ENCODE measurements at places on chromosomes 3 and 15.

DNA sequence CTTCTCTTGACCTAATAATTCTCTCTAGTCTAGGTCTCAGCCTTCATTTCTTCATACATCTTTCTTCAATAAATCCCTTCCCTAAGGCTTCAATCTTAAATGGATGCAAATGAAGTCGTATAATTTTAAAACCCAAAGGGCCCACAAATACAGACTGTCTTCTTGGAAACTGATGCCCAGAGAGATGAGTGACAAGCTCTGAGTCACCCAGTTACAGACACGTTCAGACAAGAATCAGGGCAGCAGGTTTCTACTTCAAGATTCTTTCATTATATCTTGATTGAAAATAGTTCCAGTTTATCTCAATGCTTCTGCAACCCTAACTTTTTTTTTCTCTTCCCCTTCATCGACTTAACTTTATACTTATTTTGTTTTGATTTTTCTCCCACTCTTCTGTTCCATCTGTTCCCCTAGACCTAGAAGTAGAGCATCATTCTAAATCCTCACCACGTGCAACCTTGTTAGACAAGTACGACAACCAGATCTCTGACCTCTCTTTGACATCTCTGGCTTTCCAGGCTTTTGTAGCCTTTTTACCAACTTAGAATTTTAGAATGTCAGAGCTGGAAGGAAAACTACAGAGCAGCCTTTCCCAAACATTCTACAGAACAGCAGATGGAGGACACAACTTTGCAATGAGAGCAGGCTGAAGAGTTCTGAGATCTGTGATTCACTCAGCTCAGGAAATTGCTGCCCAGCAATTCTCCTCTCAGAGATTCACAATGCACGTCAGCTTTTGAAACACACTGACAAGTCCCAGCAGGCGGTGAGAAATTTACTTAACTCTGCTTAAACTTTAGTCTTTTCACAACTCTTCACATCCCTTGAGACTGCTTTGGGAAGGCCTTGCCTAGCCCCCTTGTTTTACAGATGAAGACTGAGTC is 25.3 kb downstream of the NCEH1 start:
- DNase-seq: no peak

DNA sequence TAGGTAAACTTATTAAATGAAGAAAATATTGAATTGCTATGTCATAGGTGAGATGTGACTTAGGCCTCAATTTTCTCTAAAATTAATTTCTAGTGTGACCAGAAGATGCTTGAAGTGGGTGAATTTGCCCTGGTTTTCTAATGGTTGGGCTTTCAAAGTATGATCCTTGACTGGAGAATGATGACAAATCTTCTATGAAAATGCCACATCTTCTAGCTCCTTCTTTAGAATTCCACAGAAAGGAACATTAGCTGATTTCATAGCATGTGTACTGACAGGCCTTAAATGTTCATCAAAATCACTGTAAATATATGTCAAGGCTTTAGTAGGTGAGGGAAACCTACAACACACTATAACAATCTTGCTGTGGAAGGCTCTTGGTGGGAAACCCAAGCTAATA is 8.9 kb downstream of the ABI3BP start:
- DNase-seq: no peak

GRCh38 chr3:134312072-134312872 is 61.6 kb upstream of the RYK start:
- DNase-seq: no peak

GRCh38 chr3:127536830-127537812 is 53.4 kb downstream of the TPRA1 start:
- no peak for DNase-seq

DNA sequence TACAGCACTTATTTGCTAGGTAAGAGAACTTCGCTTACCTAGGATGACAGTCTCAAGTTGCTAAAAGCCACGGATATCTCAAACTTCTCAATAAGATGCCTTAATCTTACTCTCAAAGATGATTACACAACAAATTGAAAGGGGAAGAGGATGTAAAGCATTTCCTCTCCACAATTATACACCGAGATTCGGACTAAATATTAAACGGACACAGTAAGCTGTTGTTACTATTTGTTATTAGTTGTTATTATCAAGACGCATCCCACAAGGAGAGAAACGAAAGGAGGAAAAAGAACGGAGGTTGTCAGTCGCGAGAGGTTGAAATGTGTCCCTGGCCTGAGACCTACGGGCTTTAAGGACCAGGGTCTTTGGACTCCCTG is 660 bp downstream of the ZNF106 start:
- no peak for DNase-seq

GRCh38 chr3:36867810-36868209 is 77.0 kb downstream of the TRANK1 start:
- no peak for DNase-seq

DNA sequence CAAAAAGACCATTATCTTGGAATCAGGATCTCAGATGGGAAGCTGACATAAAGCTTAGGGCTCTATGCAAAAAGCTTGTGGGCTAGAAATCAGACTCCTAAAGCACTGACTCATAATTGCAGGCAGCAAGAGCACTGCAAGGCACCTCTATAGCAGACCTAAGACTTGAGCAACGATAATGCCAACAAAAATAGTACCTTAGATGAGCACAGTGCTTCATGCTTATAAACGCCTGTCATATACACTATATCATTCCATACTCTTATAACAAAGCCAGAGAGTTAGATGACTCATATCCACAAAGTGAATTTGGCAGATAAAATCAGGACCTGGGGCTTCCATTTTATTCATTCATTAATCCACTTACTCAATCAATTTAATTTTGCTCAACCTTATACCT is 560.8 kb downstream of the MCTP2 start:
- DNase-seq: no peak

DNA sequence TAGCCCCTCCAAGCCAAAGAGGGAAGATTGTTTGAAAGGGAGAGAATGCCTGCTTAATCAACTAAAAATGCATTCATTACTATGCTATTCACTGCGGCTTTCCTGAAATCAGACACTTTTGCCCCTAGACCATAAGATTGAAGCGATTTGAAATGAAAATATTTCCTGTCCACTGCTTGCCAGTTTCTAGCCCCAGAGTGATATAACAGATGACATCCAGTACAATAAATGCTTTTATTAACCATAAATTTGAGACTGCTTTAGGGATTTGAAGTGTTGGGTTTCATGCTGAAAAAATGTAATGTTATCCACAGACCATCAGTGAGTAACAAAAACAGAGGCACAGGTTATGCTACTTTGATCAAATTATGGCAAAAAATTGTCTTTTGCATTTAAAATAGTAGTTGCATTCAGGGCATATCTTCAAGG is 14.1 kb downstream of the IL17RD start:
- DNase-seq: no peak

- DNase-seq: no peak
These were observed 149.0 kb downstream of the APBA2 start for GRCh38 chr15:29034593-29035335.

- no peak for DNase-seq
These were observed 23.9 kb upstream of the AADACL2 start for GRCh38 chr3:151709847-151710246.

- DNase-seq: no peak
These were observed 4.4 kb upstream of the BAHD1 start for GRCh38 chr15:40436116-40436891.

DNA sequence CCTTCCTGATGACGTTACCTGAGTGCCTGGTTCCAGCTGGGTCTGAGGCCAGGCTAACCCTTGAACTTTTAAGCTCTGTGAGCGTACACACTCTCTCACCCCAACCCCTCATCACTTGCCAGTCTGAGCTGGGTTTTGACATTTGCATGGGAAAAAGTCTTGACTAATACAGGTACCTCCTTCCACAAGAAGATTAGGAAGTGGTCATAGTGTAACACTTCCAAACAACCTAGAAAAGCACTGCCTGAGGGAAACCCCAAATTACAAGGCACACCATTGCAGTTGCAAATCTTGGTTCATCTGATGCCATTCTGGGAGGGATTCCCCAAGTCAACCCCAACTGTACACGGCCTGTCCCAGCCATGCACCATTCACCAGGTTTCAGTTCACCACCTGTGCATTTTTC is 499.8 kb downstream of the FOXP1 start:
- no peak for DNase-seq

DNA sequence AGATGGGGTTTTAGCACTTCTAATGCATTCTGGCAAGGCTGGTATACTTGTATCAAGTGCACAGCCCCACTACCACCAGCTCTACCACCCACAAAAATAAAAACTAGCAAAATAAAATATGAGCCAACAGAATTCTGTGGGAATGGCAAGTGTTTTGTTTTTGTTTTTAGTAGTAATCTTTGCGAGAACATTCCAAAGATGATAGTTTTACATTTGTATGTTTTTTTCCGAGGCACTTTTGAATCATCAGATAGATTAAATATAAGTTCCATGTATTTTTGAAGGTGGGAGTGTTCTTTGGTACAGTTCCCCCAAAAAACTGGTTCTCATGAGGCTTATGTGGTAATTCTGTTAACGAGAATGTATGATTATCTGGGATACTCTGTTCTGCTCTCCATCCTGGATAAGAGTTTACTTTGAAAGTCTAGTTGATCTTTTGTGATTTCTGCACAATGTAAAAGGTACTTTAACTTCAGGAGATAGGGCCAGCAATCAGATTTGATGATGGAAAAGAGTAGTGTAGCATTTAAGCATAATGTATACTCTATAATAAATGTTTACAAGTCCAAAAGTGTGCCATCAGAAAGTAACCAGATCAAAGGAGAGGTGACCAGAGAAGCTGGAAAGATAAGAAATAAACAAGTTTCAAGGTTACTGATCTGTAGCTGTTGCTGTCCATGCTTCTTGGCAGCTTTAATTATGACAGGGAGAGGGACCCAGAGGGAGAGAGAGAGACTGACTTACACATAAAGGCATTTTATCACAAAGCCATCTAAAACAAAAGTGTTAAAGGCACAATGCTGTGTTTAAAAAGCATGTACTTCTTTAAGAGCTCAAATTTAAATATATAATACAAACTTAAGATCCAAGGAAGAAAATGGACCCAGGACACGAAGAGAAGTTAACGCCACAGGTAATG is 130.9 kb downstream of the PGPEP1L start:
- no peak for DNase-seq

GRCh38 chr3:119978554-119979208 is 115.6 kb downstream of the GSK3B start:
- no peak for DNase-seq

DNA sequence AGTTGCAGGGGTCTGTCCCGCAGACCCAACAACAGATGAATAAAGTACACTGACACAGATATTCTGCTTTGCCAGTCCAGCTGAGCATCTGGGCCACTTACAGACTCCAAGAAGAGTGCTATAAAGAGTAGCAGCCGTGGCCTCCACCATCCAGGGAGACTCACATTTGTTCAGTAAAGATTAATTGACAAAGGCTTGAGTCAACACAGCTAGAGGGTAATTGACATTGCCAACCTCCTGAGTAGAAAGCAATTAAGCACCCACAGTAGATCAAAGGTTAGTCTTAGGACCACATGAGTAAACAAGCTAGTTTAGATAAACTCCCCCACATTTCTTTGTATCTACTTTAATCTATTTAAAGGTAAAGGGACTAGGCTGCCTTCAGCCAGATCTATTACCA is 16.3 kb upstream of the CRTC3 start:
- DNase-seq: no peak

- no peak for DNase-seq
These were observed 45.0 kb downstream of the SPSB4 start for GRCh38 chr3:141096164-141096563.

GRCh38 chr3:175077216-175077615 is 218.1 kb downstream of the NAALADL2 start:
- no peak for DNase-seq

GRCh38 chr15:78507831-78508160 is 419 bp downstream of the HYKK start:
- DNase-seq: no peak

DNA sequence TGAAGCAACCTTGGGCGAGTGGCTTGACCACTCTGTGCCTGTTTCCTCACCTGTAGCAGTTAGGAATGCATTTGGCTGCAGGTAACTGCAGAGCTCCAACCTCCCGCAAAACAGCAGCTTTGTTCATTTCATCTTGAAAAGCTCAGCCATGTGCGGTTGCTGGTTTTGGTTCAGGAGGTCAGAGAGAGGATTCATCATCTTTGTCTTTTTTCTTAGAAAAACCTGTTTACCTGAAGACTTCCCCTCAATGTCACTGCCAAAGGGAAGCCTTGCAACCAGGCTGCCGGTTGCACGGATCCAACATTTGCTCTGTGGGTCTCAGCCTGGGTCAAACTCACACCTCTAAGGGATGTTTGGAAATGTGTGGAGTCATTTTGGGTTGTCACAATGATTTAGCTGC is 16.4 kb upstream of the FURIN start:
- DNase-seq: no peak

GRCh38 chr3:62183969-62184368 is 189.4 kb downstream of the FEZF2 start:
- no peak for DNase-seq

GRCh38 chr3:143895805-143896204 is 47.5 kb upstream of the SLC9A9 start:
- no peak for DNase-seq

GRCh38 chr3:535566-536416 is 339.2 kb downstream of the CHL1 start:
- DNase-seq: no peak

- DNase-seq: no peak
These were observed 68.0 kb upstream of the STAC start for GRCh38 chr3:36312351-36312750.

- DNase-seq: no peak
These were observed 262.8 kb upstream of the ST8SIA2 start for GRCh38 chr15:92130906-92131305.
